ENCODE measurements at places on chromosomes 2 and 18. TPM values are rescaled to one million over a fixed set of nuclear protein-coding genes. Genes with fewer than 3 reads are reported as not detected.
A peak's percentile ranks its signal among the peaks of the same experiment; 100 is the strongest.

DNA sequence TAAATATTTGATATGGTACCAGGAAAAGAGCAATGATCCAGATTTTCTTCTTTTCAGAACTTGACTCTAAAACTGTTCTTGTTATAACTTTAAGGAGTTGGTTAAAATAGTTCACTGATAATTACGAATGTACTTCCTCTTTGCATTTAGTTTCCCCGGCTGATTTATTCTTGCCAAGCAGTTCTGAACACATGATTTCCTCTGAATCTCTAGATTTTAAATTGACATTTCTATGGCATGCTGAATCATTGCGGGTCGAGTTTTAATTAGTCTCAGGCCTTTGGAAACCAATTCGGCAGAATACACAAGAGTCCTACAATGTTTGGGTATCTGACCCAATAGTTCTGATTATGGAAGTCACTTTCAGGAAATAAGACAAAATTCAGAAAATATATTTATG, 37.3 kb upstream of the DNAH7 start:
- no peak overlapping the region for H3K27ac ChIP-seq
- H3K4me3 ChIP-seq: no peak overlapping the region
- no peaks in the 10 kb centered on the region for H3K4me1 ChIP-seq
- DNase-seq: no peak
- no peaks in the 10 kb centered on the region for H3K27me3 ChIP-seq
- H3K36me3 ChIP-seq: no peaks in the 10 kb centered on the region

DNA sequence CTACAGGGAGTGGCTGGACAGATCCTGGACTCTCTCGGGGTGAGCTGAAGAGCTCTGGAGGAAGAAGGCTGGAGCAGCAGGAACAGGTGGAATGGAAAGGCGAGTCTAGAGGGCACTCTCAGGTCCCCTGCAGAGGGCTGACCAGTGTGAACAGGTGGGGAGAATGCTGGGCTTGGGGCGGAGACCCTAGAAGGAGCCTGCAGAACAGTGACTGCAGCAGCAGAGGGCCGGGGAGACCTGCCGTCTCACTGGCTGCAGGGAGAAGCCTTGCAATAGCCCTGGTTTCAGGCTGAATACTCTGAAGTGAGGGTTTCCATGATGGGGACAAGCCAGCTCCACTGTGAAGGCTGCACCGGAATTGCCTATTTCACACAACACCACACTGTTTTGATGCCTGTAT, 626.7 kb upstream of the SALL3 start:
- H3K4me3 ChIP-seq: no peak overlapping the region
- H3K4me1 ChIP-seq: no peaks in the 10 kb centered on the region
- no peak overlapping the region for H3K27ac ChIP-seq

DNA sequence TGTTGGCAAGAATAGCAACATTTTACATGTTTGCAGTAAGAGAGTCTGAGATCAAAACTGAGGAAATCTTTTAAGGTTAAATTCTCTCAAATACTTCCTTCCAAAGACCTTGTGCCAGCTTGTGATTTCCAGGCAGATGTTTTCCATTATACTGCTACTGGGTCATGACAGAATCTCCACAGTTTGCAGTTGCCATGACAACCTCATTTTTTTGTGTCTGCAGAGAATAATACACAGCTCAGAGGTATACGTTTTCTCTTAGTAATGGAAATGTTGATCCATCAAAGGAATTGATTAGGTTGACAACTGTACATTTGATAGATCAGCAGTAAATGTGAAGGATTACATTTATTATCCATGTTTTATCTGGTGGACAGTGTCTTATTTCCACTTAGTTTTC, 29.1 kb upstream of the CSRNP3 start:
- no peaks in the 10 kb centered on the region for H3K36me3 ChIP-seq
- DNase-seq: no peak
- no peak overlapping the region for H3K4me3 ChIP-seq
- H3K27me3 ChIP-seq: no peaks in the 10 kb centered on the region
- H3K4me1 ChIP-seq: no peaks in the 10 kb centered on the region
- H3K27ac ChIP-seq: no peak overlapping the region

DNA sequence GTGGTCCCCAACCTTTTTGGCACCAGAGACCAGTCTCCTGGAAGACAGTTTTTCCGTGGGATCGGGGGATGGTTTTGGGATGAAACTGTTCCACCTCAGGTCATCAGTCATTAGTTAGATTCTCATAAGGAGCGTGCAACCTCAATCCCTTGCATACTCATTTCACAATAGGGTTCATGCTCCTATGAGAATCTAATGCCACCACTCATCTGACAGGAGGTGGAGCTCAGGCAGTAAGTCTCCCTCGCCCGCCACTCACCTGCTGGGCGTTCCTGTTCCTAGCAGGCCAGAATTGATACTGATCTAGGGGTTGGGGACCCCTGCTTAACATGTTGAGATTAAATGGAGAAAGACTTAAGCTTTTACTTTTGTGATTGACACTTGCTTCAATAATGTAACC, 9.9 kb downstream of the NABP1 start:
- H3K27me3 ChIP-seq: peaks cover 14% of the 10 kb centered on the region
- no peak overlapping the region for H3K27ac ChIP-seq
- DNase-seq: no peak
- peaks cover 7% of the 10 kb centered on the region for H3K4me1 ChIP-seq

GRCh38 chr18:48983793-48984437, 33.1 kb upstream of the SMAD7 start:
- DNase-seq: peak; percentile 57
- H3K27ac ChIP-seq: no peak overlapping the region
- no peaks in the 10 kb centered on the region for H3K4me1 ChIP-seq
- no peaks in the 10 kb centered on the region for H3K36me3 ChIP-seq
- no peak overlapping the region for H3K4me3 ChIP-seq
- no peaks in the 10 kb centered on the region for H3K27me3 ChIP-seq

GRCh38 chr18:52341608-52342381, 1.8 kb downstream of the DCC start:
- H3K36me3 ChIP-seq: no peaks in the 10 kb centered on the region
- no peak overlapping the region for H3K27ac ChIP-seq
- peaks cover 95% of the 10 kb centered on the region for H3K27me3 ChIP-seq
- DNase-seq: no peak
- peak overlapping the region; percentile 17 for H3K4me3 ChIP-seq

The WDCP gene
- total RNA-seq: 8.6 TPM

DNA sequence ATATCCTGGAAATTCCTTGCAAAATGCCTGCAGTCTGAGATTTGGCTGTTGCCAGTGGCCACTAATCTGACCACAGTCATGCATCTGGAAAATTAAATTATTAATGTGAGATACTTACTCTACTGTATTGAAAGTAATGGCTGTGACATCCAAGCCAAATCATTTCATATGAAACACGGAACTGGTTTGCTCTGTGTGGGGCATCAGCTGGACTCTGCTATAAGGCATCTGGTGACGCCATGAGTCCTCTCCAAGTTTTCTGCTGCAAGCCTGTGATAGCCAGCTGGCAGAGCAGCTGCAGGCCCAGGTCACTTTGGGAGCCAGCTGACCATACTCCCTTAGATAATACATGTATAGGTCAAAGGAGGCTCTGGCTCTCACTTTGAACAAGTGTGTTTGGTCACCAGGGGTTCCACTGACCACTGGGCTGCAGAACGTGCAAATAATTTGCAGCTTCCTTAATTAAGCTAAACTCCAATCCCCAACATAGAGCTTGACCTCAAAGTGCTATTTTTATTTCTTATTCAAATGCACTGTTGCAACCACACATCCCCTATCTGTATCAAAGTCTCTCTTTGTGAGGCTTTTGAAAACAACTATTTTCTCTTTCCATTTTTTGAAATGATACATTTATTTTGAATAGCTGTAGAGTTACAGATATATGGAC, 152.9 kb downstream of the NCKAP5 start:
- peaks cover 32% of the 10 kb centered on the region for H3K4me1 ChIP-seq
- H3K27ac ChIP-seq: peak overlapping the region; percentile 50
- H3K36me3 ChIP-seq: no peaks in the 10 kb centered on the region
- no peak overlapping the region for H3K4me3 ChIP-seq
- DNase-seq: peak; percentile 44

GRCh38 chr2:137173463-137173862, 408.1 kb downstream of the THSD7B start:
- no peak overlapping the region for H3K27ac ChIP-seq
- no peaks in the 10 kb centered on the region for H3K27me3 ChIP-seq
- DNase-seq: no peak
- H3K4me3 ChIP-seq: no peak overlapping the region

DNA sequence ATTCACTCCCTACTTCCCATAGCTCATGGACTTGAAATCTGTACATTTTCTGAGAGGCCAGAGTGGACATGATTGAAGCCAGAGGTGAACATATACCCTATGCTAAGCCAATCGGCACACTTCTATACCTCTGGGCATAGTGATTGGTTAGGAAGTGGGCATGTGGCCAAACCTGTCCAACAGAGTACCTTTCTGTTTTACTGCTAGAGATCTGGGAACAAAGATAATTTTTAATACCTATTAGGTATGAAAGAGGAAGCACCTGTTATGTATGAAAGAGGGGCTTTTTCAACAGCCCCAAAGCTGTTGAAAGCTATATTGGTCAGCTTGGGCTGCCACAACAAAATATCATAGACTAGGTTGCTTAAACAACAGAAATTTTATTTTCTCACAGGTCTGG, 27.7 kb downstream of the METTL8 start:
- DNase-seq: no peak
- H3K36me3 ChIP-seq: no peaks in the 10 kb centered on the region
- peaks cover 9% of the 10 kb centered on the region for H3K4me1 ChIP-seq
- H3K27me3 ChIP-seq: no peaks in the 10 kb centered on the region
- H3K27ac ChIP-seq: no peak overlapping the region
- no peak overlapping the region for H3K4me3 ChIP-seq

DNA sequence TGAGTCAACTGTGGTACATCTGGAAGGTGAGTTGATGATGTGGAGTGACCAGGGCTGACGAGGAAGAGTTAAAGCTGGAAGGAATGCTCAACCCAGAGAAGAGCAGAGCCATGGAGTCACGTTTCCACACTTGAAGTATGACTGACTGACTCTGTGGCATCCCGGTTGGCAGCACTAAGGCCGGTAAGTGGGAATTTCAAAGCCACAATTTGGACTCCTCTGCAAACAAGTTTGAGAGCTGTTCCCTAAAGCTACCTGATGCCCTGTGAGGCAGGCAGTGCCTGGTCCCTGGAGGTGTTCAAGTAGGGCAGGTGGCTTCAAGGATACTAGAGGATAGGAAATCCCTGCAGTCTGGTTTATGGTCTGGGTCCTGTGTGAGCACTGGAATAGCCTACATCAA, 69.3 kb upstream of the ITGB6 start:
- peaks cover 48% of the 10 kb centered on the region for H3K4me1 ChIP-seq
- H3K4me3 ChIP-seq: peak overlapping the region; percentile 69
- peaks cover 26% of the 10 kb centered on the region for H3K36me3 ChIP-seq

The KLHL30 gene
- 17.3 TPM for total RNA-seq

GRCh38 chr2:68807821-68808266, 63.4 kb downstream of the BMP10 start:
- peaks cover 20% of the 10 kb centered on the region for H3K4me1 ChIP-seq
- H3K36me3 ChIP-seq: peaks cover 8% of the 10 kb centered on the region
- H3K27me3 ChIP-seq: no peaks in the 10 kb centered on the region
- DNase-seq: no peak
- peak overlapping the region; percentile 12 for H3K27ac ChIP-seq

- no peaks in the 10 kb centered on the region for H3K4me1 ChIP-seq
- no peaks in the 10 kb centered on the region for H3K36me3 ChIP-seq
- no peaks in the 10 kb centered on the region for H3K27me3 ChIP-seq
- DNase-seq: no peak
- H3K4me3 ChIP-seq: no peak overlapping the region
Measured at GRCh38 chr2:10252224-10252623, 50.5 kb upstream of the HPCAL1 start.

The FHOD3 gene
- 346 TPM for total RNA-seq

DNA sequence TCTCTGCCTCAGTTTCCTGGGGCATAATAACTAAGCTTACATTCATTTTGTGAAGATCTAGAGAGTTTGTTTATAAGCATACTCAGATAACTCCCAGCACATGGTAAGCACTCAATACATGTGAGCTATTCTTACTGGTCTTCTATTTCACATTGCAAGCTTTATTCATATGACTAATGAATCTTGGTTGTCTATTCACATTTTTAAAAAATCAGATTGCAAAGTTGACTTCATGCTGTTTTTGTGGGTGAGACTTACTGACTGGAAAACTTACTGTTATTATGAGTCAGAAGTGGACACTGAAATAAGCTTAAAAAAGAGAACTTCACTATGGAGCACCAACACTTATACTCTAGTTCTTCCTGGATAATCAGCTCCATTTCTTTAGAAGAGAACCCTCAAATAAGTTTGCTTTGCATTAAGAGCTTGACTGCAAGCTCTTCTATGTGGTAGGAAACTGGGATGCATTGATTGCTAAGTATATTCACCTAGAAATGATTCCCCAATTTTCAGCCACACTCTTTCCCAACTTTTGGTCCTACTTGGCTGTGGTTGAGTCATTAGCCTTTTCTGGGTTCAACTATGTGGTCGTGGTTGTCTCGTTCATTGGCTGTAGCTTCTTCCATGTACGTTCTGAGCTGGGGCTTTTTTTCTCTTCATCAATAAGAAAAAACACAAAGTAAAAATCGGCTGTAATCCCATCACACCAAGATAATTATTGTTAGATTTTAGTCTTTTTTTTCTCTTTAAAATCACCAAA, 29.5 kb upstream of the RBMS1 start:
- no peaks in the 10 kb centered on the region for H3K36me3 ChIP-seq
- H3K4me3 ChIP-seq: no peak overlapping the region
- no peaks in the 10 kb centered on the region for H3K4me1 ChIP-seq
- DNase-seq: no peak

The KCNS3 gene
- total RNA-seq: 4.0 TPM

GRCh38 chr2:109208071-109208950, 79.3 kb downstream of the SH3RF3 start:
- peak overlapping the region; percentile 64 for H3K27ac ChIP-seq
- no peaks in the 10 kb centered on the region for H3K36me3 ChIP-seq
- H3K4me1 ChIP-seq: peaks cover 59% of the 10 kb centered on the region
- no peak for DNase-seq
- no peaks in the 10 kb centered on the region for H3K27me3 ChIP-seq

GRCh38 chr2:46460241-46460921, 19.0 kb upstream of the TMEM247 start:
- DNase-seq: peak; percentile 77
- peak overlapping the region; percentile 68 for H3K27ac ChIP-seq
- no peaks in the 10 kb centered on the region for H3K36me3 ChIP-seq
- H3K4me1 ChIP-seq: peaks cover 35% of the 10 kb centered on the region
- no peaks in the 10 kb centered on the region for H3K27me3 ChIP-seq
